ENCODE measurements at places on chromosomes 7 and 10. TPM values are rescaled to one million over a fixed set of nuclear protein-coding genes. Genes with fewer than 3 reads are reported as not detected.
A peak's percentile ranks its signal among the peaks of the same experiment; 100 is the strongest.

Gene FEZF1
- total RNA-seq, result not detected

DNA sequence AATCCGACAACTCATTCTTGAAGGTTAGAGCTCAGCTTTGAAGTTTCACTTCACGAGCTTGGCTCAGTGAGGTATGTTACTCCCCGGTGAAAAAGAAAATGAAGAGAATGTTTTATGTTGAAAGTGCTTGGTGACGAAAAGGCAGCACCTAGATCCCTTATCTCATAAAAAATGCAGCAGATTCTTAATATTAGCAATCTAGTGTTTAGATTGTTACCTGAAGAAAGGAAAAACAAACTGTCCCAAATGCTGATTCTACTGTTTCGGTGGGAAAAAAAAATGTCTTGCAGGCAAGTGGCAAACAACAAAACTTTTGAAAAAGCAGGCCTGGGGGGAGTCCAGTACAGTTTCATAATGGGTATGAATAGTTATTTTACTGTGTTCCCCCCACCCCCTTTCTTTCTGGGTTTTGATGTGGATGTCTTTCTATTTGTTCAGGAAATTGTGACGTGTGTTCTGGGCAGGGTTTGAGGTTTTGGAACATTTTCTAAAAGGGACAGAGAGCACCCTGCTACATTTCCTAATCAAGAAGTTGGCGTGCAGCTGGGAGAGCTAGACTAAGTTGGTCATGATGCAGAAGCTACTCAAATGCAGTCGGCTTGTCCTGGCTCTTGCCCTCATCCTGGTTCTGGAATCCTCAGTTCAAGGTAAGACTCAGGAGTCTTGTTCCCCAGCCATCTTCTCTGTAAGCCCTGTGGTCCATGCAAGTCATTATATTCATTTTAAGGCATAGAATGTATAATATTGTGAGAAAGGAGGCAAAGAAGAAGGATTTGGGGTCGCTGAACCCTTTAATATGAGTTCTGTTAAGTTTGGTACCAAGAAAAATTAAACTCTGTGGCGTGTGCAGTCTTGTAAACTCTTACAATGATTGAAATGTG is at the start of gene SRGN:
SRGN (plus strand) TSS at position 514 of the 881 bp plus-strand sequence; CDS start at position 569, 55 bp downstream.
- peak; percentile 51 for DNase-seq

DNA sequence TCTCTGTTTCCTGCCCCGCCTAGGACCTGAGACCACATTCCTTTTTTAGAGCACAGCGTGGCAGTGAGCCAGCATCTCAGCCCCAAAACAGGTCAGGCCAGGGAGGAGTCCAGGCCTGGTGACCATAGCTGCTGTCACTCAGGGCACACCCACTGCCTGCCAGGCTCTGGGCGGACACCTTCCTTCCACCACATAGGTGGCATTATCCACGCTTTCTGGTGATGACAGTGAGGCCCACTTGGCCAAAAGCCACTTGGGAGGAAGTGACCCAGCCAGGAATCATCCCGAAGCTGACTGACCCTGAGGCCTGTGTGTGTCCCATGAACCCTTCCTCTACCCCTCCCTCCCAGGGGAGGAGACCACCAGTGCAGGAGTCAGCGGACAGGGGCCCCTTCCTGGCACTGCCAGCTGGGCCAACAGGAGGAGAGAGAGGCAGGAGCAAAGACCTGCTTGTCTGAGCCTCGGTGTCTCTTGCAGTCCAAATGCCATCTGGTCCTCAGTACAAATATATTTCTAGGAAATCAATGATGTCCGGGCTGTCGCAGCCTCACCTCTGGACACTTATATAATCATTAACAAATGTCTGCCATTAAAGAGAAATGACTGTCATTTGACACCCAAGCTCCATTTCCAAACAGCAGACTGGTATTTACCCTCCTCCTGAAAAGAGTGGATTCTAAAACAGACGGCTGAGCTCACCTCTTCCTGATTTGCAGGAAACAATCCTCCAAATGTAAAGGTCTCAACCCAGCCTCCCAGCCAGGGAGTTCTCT is 63.0 kb downstream of the ABRAXAS2 start:
- peak; percentile 11 for DNase-seq

DNA sequence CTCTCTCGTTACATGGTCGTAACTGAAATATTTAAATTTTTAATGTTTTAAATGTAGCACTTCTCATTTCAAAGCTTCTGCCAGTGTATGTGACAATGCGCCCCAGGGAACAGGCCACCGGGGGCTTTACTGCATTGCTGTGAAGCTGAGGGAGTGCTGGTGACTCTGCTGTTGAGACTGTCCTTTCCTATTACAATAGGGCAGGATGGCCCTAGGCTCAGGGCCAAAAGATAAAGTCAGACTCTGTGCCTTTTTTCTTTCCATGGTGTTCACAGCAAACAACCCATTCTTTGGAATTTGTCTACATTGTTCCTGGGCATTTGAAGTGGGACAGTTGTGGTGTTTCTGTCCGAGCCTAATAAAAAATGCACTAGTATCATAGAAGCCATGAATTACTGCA is 107.3 kb downstream of the GALNT11 start:
- no peak for DNase-seq

DNA sequence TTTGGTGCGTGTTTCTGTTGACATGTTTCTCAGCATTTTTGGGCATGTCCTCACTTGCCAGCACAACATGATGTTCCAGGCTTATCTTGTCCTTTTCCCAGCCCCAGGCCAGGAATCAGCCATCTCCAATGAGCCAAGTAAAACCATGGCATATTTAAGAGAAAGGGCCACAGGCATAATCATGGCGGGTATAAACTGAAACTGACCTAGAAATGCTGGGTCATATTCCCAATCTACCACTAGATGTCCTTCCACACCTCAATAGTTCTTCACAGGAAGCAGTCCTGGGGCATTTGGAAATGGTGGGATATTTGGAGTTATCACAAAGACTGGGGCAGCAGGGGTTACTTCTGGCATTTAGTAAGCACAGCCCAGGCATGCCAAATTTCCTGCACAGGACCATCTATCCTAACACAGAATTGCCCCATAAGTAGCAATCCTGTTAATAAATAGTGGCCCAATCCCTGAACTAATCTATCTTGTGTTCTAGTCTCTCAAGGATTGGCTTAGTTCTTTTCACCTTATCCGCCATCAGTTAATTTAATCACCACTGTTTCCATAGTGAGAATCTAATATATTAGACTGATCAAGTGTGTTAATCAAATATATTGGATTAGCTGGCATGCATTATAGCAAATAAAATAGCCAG is 101.6 kb downstream of the NPSR1 start:
- no peak for DNase-seq

Gene HOXA6
- total RNA-seq, result 0.82 TPM

DNA sequence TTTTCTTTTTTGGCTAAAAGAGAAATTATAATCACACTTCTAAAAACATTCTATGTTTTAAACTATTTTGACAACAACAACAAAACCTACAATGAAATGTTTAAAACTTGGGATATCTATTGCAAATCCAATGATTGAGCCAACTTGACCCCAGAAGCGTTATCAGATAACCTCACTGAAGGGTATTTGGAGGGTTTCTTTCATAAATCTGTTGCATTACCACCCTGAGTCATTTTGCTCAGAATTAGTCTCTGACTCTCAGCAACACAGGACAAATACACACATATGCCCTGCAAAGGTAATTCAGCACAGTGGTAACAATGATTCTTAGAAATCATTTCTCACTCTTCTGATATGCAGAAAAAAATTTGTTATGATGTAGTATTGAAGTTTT is 2.3 kb upstream of the COL1A2 start:
- no peak for DNase-seq

- no peak for DNase-seq
These were observed 110.8 kb downstream of the ARHGAP22 start for GRCh38 chr10:48494073-48494472.

DNA sequence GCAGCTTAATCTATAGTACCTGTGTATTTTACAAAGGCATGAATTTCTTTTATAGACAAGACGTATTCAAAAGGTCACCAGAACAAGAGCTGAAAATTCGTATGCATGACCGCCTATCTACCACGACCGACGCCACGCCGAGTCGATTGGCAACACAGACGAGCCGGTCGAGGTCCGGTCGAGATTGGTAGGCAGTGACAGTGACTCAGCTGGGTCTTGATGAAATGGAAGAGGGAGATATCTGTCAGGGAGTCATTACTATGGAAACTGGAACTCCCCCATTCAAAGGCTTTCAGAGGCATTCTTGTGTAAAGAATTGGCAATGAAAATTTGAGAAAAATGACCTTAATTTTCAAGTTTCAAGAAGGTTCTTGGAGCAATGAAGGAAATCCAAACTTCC is 2.1 kb downstream of the ATP5MK start:
- DNase-seq, result no peak

GRCh38 chr7:37769291-37769690 is 79.1 kb upstream of the NME8 start:
- DNase-seq, result no peak

- no peak for DNase-seq
These were observed 185.4 kb downstream of the IPMK start for GRCh38 chr10:58082248-58082647.

DNA sequence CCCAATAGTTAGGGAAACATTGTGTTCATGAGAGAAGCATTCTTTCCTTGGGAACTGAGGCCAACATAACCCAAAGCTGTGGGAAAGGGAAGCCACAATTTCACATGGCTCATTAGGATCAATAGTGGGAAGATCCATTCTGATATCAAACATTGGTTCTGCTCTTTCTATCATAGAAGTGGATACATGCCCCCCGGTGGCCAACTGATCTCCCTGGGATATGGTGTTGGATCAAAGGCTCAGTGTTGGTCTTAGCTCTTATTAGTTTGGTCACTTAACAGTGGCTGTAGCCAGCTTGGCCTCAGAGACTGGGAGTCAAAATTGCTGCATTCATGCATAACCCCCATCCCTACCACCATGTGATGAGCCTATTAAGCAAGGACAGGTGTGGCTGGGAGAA is 6.7 kb upstream of the GIMAP4 start:
- no peak for DNase-seq

Gene SEMA3A
- total RNA-seq, result 72.6 TPM

GRCh38 chr7:107009846-107010203 is 34.7 kb upstream of the PRKAR2B start:
- no peak for DNase-seq

- DNase-seq, result no peak
These were observed 84.8 kb upstream of the CCDC6 start for GRCh38 chr10:59991117-59991516.

- DNase-seq, result no peak
These were observed 11.1 kb downstream of the UNC5B start for GRCh38 chr10:71223347-71224058.

Gene ATOH7
- not detected for total RNA-seq

DNA sequence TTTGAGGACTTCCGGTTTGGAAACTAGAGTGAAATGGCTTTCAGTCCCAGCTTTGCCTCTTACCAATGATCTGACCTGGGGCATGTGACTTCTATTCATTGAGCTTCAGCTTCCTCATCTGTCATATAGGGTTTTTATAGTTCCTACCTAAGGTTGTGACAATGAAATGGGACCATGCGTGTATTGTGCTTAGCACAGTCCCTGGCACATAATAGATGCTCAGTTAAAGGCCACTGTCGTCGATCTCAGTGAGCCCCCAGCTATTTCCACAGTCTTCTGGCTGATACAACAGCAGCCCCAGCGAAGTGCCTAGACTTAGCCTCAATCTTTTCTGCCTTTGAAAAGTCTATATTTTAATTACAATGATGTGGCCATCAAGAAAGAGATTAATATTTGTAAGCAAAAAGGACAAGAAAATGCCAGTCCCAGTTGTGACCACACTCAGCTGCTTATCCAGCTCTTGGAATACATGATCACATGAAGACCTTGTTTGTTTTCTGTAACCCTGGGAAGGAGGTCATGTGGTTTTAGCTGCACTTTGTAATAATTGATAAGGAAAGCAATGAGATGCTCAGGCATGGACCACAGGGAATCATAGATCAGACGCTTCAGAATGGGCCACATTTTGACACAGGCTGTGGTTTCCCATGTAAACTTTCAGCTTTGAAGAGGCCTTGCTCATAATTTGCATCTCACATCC is 44.6 kb downstream of the VWA2 start:
- no peak for DNase-seq

- DNase-seq, result no peak
These were observed 56.6 kb downstream of the GSDME start for GRCh38 chr7:24700521-24701260.

DNA sequence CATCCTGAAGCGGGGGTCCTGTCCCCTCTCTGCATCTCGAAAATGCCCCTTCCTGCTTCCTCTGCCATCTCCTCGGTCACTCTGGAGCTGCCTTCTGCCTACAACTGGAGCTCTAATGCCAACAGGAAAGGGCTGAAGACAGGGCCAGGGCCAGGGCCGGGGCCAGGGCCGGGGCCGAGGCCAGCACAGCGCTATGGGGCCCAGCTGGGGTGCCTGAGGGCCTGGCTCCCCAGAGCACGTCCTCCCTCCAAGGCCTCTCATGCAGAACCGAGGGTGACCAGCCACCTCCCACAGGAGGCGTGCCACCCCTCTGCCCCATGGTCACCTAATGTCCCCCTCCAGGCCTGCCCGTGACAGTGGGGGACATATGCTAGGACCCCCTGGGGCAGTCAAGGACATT is 155.7 kb downstream of the PRKAG2 start:
- no peak for DNase-seq

Gene ARHGEF5
- total RNA-seq, result 2.7 TPM

DNA sequence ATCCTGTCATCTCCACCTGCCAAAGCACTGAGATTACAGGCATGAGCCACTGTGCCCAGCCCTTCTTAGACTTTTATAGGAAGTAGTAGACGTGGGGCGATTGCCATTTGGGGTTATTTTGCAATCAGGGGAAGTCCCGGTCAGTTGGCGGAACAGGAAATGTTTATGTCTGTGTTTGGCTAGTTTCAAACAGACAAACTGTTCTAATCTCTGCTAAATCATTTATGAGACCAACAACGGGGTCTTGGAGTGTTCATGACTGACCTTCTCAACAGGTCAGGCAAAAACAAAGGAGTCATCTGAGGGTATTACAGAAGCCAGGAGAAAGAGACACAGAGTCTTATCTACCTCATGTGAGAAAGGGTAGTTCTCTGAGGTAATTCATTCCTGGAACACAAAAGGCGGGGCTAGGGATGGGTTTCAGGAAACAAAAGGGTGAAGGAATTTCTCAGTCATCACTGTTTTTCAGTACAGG is 6.6 kb upstream of the TPK1 start:
- DNase-seq, result no peak

DNA sequence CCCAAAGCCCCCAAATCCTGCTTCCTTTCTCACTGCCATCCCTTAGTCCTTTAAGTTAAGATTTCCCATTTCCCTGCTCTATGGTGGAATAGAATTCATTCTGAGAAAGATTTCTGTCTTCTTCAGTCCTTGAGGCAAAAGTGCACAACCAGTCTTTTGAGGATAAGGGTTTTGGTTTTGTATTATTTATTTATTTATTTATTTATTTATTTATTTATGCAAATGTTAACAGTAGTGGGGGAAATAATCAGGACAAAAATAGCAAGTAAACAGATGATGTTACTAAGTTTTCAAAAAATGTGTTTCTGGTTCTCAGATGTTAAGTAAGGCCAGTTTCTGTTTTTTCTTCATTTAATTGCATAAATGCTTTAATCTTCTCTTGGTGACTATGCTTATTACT is 84.2 kb downstream of the GLCCI1 start:
- DNase-seq, result no peak

- no peak for DNase-seq
These were observed 850.3 kb upstream of the SORCS1 start for GRCh38 chr10:108014902-108015177.

- DNase-seq, result no peak
These were observed 6.7 kb upstream of the MAFK start for GRCh38 chr7:1523844-1524243.

Data from MG63 (cell line).